ENCODE measurements at places on chromosomes 4 and X.

DNA sequence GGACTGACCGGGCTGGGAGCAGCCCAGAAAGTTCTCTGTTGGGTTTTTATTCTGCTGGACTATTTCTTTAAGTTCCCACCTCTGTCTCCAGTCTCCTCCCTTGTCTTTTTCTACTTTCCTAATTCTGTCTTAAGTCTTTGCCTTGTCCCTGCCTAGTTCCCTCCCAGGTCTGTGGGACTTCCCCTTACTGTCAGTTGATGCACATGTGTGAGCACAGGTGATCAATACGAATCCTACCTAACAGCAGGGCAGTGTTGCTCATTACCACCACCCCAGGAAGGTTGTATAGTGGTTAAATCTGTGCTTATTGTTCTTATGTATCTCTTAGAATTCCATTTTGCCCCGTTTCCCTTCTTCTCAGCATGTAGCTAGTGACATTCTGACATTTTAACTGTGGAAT lies 62.1 kb downstream of the GALNTL6 start:
- DNase-seq: no peak

GRCh38 chr4:52604215-52604614 lies 54.9 kb downstream of the USP46 start:
- no peak for DNase-seq

GRCh38 chr4:188551156-188551555 lies 411.9 kb downstream of the TRIML1 start:
- no peak for DNase-seq

DNA sequence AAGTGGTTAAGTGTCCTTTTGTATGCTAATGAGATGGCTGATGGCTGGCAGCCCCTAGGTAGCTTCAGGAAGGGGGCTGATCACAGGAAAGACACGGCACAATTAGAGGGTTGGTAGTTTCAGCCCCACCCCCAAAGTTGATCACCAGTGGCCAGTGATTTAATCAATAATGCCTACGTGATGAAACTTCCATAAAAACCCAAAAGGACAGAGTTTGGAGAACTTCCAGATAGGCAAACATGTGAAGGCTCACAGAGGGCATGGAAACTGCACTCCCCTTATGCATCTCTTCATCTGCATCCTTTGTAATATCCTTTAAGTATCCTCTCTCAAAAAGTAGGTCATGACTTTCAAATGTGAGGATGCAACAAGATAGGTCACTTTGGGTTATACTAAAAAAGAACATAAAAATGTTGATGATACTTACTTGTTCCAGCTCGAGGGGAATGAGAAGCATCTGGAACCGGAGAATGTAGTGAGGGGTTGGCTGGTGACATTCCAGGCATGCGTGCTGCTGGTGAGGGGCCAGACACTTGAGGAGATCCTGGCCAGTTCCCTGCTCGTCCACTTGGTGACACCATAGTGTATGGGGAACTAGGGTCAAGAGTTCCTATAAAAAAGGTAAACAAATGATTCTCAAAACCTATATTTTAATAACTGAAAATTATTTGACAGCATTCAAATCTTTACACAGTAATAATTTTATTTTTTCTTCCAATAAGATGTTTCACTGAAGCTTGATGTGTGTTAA lies 16.7 kb upstream of the CXorf38 start:
- no peak for DNase-seq

- DNase-seq: no peak
Observed at GRCh38 chr4:105434940-105435339, 38.9 kb downstream of the PPA2 start.

GRCh38 chr4:89563431-89563830 lies 255.8 kb upstream of the GPRIN3 start:
- no peak for DNase-seq

- DNase-seq: no peak
Observed at GRCh38 chr4:17285747-17286146, 226.1 kb downstream of the QDPR start.

GRCh38 chrX:139920316-139920715 lies 12.5 kb downstream of the ATP11C start:
- DNase-seq: no peak

GRCh38 chr4:165517216-165517615 lies 138.4 kb downstream of the CPE start:
- no peak for DNase-seq

DNA sequence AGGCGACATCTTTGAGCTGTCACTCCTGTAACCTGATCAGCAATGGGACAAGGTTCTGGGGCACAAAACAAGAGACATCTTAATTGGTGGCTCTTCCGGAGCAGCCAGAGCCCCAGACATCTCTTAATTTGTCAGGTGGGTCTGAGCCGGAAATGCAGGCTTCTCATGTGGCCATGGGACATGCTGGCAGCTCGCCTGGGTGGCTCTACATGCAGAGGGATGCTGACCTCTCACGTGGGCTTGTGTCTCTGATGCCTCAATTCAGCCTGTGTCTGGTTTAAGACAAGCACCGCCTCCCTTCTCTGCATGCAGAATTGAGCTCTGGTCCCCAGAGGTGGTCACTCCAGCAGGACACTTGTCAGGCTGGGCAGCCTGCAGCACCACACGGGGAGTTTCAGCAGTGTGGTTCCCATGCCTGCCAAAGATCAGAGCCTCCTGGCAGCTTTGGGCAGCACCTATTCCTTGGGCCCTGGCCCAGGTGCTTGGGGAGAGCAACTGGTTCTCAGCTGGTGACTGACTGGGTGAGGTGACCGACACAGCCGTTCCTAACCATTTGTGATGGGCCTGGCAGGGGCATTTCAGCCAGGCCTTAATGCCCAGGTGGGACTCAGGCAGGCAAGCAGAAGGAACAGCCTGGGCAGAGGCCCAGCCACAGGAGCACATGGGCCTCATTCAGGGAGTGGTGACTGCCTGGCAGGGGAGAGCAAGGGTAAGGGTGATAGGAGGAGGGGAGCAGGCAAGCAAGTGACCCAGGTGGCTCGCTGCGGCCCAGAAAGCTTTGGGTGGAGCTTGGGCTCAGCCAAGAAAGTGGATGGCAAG lies 53.4 kb downstream of the HMX1 start:
- no peak for DNase-seq

DNA sequence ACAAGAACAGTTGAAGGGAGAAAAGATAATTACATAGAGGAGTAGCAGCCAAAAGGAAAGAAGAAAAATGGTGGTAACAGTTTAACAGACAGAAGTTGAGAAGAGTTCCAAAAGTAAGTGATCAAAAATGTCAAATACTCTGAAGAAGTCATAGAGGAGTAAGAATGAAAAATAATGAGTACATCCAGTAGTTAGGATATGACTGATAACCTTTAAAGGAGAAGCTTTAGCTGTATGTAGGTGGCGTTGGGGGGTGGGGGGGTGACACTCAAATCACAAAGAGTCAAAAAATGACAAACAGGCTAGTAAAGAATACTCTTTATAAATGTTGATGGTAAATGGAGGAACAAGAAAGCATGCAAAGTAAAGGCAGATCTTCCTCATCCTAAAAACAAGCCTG lies 40.6 kb downstream of the RAB33A start:
- no peak for DNase-seq

DNA sequence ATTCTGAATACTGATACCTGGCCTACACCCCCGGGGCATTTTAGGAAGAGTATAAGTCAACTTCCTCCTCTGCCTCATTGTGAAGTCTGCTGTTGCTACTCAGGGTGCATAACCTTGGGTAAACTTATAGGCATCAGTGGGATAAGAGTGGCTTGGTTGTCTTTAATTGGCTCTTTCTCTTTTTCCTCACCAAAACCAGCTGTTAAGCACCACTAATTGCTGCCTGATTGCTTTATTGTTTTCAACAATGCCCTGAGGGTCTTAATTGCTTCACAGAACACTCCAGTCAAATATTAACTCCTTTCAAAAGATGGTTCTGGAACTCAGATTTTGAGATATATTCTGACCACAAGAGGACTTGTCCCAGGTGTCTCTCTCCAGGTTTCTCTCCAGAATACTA lies 337.0 kb upstream of the MAGEB16 start:
- no peak for DNase-seq

GRCh38 chr4:108772402-108772801 lies 9.5 kb upstream of the ETNPPL start:
- DNase-seq: no peak

- no peak for DNase-seq
Observed at GRCh38 chr4:33091961-33092360, 2371.8 kb downstream of the PCDH7 start.

DNA sequence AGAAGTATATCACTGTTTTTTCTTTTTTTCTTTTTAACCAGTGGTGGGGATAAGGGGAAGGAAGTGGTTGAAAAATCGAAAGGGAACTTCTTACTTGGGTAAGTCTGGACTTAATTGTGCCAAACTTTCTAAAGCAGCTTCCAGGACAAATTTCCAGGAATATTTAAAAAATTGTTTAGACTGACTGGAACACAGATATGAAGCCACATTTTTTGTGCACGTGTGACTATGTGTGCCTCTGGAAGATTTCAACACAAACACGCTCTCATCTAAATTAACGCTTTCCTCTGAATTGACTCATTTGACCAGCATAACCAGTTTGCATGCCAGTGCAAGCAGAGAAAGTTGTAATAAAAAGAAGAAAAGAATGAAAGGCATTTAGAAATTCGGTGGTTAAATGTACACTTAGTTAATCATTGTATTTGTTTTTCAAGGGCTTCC lies 18.8 kb upstream of the YTHDC1 start:
- DNase-seq: no peak

DNA sequence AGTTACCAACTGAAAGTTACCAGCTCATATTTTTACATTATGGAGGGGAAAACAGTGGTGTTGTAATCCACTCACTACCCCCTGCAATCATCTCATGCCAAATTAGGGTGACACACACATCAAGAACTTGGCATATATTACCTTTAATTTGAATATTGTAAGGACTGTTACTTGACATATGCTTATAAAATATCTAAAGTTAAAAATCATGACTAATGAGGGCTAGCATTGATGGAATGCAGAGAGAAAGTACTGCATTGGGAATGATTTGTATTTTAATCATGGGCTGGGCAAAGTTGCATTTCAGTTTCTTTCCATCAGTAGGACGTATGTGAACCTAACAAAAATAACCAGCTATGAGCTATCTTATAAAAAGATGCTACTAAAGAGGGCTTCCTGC lies 517.5 kb upstream of the GRIA3 start:
- DNase-seq: no peak

DNA sequence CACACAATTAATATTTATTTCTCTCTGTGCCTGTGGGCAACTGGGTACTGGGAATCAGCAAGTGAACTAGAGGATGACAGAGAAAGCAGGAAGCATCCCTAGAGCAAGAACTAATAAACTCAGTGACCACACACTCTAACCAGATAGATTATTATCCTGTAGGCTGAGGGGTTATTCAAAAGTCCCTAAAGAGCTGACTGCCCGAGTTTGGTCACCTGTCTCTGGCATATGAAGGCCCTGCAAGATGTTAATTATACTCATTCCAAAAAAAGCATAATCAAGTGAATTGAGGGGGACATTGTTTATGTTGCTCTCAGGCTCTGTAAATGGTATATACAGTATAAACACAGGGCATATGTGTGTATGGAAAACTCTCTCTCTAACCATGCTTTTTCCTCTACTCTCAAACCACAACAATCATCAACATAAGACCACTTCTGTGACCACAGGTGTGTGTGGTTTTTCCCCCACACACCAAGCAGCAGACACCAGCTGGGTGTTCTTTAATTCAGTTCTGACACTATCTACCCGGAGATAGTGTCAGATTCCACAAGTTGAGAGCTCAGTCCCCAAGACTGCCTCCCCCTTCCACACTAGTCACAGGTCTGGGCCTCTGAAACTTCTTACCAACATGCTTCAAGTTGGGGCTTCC lies 6.2 kb upstream of the HPSE start:
- DNase-seq: no peak

GRCh38 chrX:154793084-154793795 lies 12.0 kb downstream of the MPP1 start:
- DNase-seq: no peak

DNA sequence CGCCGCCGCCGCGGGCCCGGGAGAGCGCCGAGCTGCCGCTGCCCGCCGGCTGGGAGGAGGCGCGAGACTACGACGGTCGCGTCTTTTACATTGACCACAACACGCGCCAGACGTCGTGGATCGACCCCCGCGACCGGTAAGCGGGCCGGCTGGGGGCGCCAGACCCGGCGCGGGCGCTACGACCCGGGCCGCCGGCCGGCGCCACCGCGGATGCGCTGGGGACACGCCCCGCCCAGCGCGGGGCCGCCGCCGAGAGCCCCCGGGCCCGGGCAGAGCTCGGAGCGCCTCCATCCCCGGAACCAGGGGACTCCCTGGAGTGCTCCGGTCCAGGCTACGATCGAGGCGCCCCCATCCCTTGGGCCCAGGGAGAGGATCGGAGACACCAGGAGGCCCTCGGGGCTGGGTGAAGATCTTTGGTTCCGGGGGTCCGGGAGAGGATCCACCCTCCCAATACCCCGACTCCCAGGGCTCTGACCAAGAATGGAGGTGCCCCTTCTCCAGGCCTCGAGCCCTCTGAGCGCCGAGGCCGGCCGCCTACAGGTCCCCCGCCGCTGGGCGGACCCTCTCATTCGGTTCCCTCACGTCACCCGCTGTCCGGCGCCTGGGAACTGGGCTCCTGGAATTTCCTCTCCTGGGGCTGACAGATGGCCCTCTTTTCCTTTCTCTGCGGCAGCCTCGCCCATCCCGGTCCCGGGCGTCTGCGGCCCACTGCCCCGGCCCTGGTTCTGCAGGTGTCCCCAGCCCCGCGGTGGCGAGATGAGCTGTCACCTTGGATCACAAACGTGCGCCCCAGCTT lies 48.8 kb downstream of the CLDN34 start:
- no peak for DNase-seq

DNA sequence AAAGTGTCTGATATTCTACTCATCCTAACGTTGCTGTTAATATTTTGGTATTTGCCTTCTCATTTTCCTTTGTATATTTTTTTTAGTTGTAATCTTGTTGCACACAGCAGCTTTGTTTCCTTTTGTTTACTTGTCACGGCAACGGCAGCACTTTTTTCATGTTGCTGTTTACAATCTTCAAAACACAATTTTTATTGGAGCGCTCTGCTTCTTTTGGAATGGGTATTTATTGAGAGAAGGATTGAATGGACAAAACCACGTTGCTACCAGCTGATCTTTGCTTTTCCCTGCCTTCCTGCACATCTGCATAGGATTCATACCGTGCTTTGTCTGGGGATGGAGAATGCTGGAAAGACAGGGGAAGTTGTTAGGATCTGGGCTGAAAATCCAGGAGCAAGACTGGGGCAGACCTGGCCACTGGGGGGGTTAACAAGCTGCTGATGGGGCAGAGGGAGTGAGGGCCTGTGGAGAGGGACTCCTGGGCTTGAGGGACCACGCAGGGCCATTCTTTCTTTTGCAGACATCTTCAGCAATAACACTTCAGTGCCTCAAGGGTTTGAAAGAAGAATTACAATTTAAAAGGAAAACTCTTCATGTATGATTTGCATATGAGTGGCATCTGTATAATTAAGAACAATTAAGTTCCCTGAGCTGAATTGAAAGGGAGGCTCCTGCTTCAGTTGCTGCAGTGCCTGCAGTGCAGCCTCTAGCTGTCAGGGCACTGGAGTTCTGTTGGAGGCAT lies 69.8 kb downstream of the TMEM131L start:
- DNase-seq: no peak

DNA sequence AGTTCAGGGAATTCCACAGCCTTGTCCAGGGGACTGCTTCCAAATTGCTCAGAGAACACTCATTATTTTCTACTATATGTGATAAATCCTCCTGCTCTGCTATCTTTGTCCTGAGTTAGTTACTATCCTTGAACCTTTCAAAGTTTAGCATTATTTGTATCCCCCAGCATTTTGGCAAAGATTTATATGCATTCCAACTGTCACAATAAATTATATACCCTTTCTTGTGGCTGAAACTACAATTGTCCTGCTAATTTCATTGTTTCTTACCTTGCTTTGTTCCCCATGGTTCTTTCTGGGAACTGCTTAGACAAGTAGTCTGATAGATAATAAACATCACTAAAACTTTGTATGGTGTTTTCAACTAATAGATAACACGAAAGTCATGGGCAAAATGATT lies 40.5 kb downstream of the TECRL start:
- no peak for DNase-seq

Data from stimulated activated CD4-positive, alpha-beta T cell treated with anti-CD3 and anti-CD28 coated beads, Interleukin-1b, Interleukin-23, amount 100 ng/mL, for 24 hours (primary cell).